NCI-H187 (cell line): ENCODE measurements at places on chromosomes 2 and 18.

GRCh38 chr2:27071990-27072830, 756 bp upstream of the OST4 start:
- DNase-seq: no peak

DNA sequence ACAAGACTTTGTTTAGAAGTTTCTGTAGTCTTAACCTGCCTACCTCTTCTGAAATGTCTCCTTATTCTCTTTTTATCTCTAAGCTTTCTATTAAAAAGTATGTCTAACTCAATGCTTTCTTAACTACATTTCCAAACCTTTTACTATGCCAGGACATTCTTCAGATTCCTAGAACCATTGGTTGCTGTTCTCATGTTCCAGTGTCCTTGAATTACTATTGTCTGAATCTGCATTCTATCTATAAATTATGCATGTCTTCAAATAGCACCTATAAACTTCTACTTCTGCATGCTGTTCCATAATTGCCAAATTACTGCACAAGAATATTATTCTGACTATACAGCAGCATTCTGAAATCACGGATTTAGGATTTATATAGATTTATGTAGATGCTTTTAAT, 166.0 kb upstream of the VWC2L start:
- no peak for DNase-seq

- no peak for DNase-seq
These were observed 13.0 kb upstream of the ARHGAP25 start for GRCh38 chr2:68721482-68722101.

DNA sequence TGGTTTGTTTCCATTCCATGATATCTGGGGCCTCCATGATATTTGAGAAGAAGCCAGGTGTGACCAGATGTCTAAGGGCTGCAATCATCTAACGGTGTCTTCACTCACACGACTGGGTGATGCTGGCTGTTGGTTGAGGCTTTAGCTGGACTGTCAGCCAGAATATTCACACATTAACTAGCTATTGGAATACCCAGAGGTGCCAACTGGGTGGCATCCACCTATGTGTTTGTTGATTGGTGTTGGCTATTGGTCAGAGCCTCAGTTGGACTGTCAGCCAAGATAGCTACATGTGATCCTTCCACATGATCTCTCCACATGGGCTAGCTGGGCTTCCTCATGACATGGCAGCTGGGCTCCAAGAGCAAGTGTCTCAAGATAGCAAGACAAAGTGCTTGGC, 117.4 kb downstream of the CDCA7 start:
- no peak for DNase-seq

DNA sequence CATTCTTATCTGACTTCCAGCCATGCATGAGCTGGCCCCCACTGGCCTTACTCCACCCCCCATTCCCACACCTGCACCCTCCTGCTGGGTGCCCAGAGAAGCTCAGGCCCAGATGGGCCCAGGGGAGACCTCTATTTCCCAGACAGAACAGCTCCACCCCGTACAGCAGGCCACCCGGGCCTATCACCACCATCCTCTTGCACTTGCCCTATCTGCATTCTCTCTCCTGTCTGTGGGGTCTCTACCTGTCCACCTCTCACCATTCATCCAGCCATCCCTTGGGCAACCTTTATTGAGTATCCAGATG, 25.3 kb upstream of the TNS1 start:
- no peak for DNase-seq

- DNase-seq: no peak
These were observed 26.0 kb downstream of the ACADL start for GRCh38 chr2:210199186-210199765.

GRCh38 chr2:184765112-184765895, 167.0 kb downstream of the ZNF804A start:
- no peak for DNase-seq

DNA sequence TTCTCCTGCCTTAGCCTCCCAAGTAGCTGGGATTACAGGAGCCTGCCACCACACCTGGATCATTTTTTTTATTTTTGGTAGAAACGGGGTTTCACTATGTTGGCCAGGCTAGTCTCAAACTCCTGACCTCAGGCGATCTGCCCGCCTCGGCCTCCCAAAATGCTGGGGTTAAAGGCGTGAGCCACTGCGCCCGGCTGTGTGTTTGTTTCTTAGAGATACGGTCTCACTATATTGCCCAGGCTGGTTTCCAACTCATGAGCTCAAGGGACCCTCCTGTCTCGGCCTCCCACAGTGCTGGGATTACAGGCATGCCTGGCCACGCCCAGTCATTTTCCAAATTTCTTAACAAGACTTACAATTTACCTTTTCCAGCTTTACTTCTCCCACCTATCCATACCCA, 940 bp upstream of the MRPL19 start:
- DNase-seq: no peak

GRCh38 chr2:46921676-46922448, 6.3 kb upstream of the MCFD2 start:
- no peak for DNase-seq

GRCh38 chr2:236803621-236804020, 234.0 kb downstream of the ACKR3 start:
- no peak for DNase-seq

GRCh38 chr2:218320704-218321336, 28.5 kb upstream of the TMBIM1 start:
- no peak for DNase-seq

GRCh38 chr2:110888411-110888810, 156.0 kb downstream of the ACOXL start:
- DNase-seq: no peak

GRCh38 chr2:54775710-54776109, 52.2 kb downstream of the EML6 start:
- no peak for DNase-seq

- DNase-seq: no peak
These were observed 887.5 kb upstream of the NRXN1 start for GRCh38 chr2:51919395-51919794.

DNA sequence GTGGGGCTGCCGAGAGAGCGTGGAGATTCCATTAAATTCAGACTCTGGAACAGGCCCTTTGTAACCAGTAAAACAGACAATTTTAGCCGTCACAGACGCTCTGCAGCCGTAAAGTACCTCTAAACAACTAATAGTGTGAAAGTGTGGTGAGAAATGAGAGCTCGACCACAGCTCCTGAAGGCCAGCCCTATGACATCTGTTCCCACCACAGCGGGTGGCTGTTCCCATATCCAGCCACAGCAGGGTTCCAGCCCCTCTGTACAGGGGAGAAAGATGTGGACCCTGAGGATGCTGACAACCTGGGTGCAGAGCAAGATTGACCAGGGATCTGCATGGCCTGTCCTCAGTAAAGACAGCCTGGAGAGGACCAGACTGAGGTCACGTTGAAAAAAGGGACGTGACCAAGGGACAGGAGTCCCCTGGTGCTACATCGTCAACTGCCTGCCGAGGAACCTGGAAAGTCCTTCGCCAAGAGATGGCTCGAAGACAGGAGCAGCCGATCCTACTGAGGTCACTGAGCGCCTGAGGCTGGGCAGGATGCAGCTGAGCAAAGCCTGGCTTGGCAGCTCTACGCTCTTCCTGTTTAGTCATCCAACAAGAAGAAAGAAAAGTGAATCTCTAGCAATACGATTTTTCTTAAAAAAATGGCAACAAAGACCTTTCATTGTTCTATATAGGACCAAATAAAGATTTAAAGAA, 831.7 kb downstream of the RNF144A start:
- DNase-seq: no peak

DNA sequence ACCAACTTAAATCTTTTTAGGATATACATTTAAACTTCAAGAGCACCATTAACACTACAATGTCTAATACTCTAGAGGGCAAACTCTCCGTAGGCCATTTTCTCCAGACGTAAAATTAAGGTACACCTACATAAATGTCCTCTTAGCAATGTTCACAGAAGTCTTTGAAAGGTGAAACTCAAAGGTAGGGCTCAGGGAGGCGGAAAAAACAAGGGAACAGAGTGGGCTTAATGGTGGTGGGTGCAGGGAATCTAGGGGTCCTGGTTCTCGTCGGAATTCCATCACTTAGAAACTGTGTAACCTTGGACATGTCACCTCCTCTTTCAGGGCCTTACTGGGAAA, 668 bp downstream of the NFU1 start:
- no peak for DNase-seq

GRCh38 chr2:135004005-135004746, 43.1 kb downstream of the MAP3K19 start:
- DNase-seq: peak; percentile 31

DNA sequence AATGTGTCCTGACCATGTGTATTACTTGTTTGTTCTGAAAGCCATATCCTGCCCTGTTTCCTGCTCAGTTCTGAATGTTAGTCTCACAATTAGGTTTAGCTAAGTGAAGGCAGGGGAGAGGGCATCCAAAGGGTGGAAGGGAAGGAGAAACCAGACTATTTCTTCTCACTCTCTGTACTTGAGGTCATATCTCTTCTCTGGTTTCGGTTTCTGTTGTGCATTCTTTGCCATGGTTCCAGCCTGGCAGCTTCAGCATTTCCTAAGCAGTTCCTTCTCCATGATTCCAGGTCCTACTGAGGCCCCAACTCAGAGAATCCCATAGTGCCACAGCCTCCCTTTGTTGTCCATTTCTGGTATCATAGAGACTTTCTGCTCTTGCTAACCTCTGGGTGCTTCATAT, 40.3 kb upstream of the HNMT start:
- no peak for DNase-seq

DNA sequence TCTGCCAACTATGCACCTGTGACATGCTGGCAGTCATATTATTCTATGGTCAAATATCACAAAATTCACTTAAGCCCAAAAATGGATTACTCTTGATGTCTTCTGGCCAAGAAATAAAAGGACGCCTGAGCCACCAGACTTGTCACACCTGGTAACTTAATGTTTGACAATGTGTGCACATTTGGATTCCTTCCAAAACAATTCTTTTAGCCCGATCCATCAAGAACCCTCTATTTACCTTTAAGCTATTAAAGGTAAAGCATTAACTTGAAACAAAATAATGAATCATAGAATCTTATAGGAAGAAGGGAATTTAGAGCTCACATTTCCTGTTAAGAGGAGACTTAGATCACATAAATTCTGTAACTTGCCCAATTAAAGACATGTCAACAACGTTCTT, 46.5 kb upstream of the NFU1 start:
- DNase-seq: no peak

DNA sequence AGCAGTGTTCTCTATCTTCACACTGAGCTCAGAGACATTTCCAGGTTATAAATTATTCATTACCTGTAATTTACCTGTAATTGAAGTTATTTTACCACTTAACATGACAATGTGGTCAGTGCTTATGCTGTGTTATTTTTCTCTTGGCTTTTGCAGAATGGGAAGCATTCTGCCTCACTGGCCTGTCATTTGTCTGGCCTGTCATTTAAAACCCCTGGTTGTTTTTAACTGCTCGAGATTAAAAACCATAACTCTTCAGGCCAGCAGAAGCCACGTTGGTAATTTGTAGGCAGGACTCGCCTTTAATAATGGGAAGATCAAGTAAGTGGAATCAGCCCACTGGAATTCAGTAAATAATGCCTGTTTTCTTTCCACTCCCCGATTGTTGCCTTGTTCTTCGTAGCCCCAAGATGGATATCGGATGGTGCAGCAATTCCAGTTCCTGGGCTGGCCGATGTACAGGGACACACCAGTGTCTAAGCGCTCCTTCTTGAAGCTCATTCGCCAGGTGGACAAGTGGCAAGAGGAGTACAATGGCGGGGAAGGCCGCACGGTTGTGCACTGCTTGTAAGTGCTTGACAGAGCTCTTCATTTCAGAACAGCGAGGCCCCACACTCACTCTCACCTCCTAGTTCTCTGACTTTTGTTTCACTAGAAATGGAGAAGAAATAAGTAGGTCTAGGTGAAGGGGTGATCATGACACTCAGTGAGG, 222.4 kb upstream of the RAB12 start:
- no peak for DNase-seq

GRCh38 chr2:122535960-122536505, 780.6 kb downstream of the TSN start:
- peak; percentile 68 for DNase-seq

DNA sequence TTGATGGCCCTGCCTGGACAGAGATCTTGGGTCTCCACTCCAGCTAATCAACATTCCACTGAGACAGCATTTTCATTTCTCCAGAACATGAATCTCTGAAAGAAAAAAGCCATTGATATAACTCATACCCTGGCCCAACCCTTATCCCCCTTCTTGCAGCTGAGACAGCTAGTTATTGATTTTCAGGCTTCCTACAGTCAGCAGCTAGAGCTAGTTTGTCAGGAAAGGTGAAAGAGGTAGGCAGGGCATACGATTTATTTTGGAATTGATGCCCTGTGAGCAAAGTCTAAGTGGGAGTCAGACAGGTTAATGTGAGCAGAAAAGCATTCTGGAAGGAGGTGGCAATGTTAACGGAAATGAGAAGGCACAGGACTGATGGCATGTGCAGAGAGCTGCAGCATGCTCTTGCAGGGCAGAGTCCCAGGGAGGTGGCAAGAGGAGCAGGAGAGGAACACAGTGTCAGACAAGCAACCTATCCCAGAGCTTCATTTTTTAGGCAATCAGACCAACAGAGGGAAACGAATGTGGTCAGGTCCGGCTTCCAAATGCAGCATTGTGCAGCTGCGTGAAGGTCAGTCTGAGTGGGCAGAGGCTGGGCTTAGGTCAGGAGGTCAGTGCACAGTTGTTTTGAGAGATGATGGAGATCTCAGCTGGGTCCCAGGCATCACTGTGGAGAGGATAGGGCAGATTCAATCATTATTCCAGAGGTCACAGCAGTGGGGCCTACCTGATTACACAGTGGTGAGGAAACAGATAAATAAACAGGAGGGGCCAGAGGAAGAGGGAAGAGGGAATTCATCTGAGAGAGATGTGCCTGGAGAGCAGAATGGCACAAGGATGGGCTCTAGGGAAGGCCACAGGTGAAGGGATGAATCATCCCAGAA, 134.8 kb downstream of the CMPK2 start:
- no peak for DNase-seq

DNA sequence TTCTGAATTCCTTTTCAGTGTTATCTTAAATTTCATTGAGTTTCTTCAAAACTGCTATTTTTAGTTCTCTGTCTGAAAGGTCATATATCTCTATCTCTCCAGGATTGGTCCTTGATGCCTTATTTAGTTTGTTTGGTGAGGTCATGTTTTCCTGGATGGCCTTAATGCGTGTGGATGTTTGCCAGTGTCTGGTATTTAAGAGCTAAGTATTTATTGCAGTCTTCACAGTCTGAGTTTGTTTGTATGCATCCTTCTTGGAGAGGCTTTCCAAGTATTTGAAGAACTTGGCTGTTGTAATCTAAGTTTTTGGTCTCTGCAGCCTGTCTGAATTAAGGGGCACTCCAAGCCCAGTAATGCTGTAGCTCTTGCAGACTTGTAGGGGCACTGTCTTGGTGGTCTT, 249.3 kb downstream of the ZNF385B start:
- DNase-seq: no peak

DNA sequence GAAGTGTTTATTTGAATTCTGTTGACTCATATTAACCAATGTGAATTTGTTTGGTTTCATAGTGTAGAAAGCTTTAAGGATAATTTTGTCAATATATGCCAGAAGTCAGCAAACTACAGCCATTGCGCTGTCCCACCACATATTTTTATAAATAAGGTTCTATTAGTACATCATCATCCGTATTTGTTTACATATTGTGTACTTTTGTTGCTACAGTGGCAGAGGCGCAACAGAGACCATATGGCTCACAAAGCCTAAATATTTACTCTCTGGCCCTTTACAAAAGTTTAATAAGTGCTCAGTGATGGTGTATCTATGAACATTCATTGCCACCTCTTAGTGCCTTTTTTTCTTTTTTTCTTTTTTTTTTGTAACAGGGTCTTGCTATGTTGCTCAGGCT, 6.4 kb downstream of the ERLEC1 start:
- DNase-seq: no peak
